NCI-H187 treated with DMSO at 0.1 percent for 48 hours (cell line): ENCODE measurements at places on chromosomes 1 and 21.
A peak's percentile ranks its signal among the peaks of the same experiment; 100 is the strongest.

GRCh38 chr21:34730756-34731445 lies 62.1 kb downstream of the CLIC6 start:
- no peak for DNase-seq

GRCh38 chr1:213067352-213067751 lies 16.3 kb downstream of the RPS6KC1 start:
- no peak for DNase-seq

DNA sequence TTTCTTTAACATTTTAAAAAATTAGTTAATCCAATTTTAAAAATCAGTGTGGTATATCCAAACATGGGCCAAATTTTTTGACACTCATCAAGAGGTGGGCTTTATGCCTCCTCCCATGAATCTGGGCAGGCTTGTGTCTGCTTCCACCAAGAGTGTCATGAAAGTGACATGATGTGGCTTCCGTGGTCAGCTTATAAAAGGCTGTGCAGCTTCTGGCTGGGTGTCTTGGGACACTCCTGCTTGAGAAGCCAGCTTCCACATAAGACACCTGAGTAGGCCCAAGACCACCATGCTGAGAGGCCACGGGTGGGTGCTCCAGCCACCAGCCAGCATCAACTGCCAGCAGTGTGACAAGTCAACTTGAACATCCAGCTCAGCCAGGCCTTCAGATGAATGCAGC lies 74.3 kb upstream of the RUNX3 start:
- DNase-seq, result no peak

DNA sequence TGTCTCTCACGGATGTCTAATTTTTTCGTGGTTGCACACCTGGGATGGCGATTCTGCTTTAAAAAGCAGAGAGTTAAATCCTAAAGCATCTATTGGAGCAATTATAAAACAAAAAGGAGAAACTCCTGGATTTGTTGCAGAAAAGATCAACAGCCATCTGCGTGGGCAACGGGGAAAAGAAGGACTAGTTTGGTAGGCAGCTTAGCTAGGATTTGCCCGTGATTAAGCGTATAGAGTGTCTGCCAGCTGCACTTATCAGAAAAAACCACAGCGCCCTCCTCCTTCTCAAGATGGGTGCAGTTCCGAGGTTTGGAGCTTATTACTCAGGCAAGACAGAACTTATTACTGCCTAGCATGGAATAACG lies 526 bp upstream of the SLC25A24 start:
- peak; percentile 22 for DNase-seq

GRCh38 chr1:53517821-53518352 lies 58.7 kb downstream of the DMRTB1 start:
- no peak for DNase-seq

GRCh38 chr21:32196001-32196400 lies 82.8 kb downstream of the MIS18A start:
- no peak for DNase-seq

DNA sequence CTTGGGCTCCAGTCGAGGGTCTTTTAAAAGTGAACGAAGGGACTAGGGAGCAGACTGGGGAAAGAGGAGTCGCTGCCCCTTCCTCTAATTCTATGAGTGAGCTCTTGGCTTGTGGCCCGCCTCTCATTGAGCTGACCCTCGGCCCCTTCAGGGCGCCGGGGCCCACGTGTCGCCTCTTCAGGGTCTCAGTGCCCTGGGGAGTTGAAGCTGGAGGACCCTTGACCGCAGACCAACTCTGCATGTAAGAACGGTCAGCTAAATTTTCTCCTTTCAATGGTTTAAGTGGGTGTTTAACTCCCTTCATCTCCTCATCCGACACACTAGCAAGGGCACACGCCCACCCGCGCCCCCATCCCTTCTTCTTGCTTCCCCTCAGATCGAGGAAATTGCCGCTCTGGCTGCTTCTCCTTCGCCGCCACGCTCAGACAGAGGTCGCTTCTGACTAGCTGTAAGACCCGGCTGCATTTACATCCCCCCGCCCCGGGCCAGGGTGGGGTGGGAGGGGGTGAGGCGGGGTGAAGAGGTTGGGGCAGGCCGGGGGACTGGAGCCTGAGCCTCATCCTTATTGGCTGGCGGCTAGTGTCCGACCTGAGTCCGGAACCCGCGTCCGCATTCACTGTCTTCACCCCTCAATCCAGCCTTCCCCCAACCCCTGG lies 10.9 kb downstream of the NR5A2 start:
- no peak for DNase-seq

- no peak for DNase-seq
Measured at GRCh38 chr1:67338642-67339041, 31.0 kb downstream of the IL12RB2 start.

- DNase-seq, result no peak
Measured at GRCh38 chr1:232954594-232955365, 4.4 kb downstream of the NTPCR start.

GRCh38 chr1:214281720-214282629 lies 1.0 kb downstream of the SMYD2 start:
- no peak for DNase-seq

- no peak for DNase-seq
Measured at GRCh38 chr1:42239041-42239440, 74.5 kb upstream of the GUCA2A start.

GRCh38 chr1:57839526-57839925 lies 415.7 kb upstream of the DAB1 start:
- DNase-seq, result peak; percentile 65

DNA sequence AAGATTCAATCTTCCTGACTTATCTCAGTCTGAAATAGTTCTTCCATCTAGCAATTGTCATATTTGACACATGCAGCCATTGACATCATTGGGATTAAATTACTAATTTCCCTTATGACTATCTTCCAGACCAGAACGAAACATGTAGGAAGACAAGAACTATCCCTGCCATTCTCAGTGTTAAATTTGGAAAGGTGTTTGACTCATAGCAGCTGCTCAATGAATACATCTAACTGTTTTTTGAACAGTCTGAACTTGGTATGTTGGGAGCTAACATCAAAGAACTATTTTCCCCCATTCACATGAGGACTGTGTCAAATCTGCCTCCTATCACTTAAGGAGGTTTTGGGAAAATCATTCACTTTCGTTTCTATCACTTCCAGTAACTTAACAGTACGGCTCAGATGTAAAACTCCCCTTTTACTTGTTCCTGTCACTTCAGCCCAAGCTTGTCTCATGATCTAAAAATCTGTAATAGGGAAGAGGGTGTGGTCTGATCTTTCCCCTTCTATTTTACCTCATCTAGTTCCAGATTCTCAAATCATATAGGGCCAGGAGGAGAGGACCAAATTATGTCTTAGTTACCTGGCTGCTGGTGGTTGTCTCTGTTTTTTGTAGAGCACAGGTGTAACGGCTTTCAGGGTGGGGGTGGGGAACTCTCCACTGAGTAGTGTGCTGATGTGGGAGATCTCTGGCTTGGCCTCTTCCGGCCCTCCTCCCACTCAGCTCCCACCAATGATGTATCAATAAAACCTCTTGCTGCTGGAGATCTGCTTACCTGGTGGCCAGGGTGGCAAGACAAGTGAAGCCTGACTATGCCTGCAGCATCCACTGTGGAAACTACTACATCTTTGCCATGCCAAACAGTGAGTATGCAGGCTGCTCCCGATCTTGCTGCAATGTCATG lies 26.2 kb upstream of the SLAMF1 start:
- no peak for DNase-seq

GRCh38 chr1:107184888-107185287 lies 44.0 kb downstream of the NTNG1 start:
- DNase-seq, result no peak

- no peak for DNase-seq
Measured at GRCh38 chr1:3976821-3977220, 76.7 kb upstream of the C1orf174 start.

DNA sequence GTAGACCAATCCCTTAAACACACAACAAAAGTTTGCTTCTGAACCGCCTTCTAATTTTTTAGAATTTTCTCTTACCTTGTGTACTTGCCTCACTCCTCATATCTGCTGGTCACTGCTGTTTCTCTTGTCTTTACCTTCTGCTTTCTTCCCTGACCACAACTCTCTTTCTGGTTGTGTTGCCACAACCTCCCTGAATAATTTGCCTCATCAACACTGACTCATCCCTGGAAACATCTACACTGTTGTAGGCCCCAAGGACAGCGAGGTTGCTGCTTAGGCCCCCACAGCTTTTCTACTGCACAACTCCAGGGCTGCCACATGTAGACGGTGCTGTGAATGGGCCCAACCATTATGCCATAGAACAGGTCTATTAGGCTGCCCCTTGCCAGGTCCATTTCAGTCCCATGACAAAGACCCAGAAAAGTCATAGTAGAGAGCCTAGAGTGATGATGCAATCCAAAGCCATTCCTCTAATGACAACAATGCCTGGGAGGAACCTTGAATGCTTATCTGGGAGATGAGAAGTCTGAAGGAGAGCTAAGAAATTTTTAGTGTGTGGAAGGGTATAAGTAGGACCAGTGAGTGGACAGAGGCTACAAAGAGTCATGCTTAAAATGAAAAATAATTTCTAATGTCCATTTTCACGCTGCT lies 36.6 kb upstream of the LCE5A start:
- no peak for DNase-seq

GRCh38 chr1:96722958-96723357 lies 1.4 kb downstream of the PTBP2 start:
- DNase-seq, result no peak

- no peak for DNase-seq
Measured at GRCh38 chr1:171628225-171628624, 6.2 kb downstream of the MYOCOS start.

DNA sequence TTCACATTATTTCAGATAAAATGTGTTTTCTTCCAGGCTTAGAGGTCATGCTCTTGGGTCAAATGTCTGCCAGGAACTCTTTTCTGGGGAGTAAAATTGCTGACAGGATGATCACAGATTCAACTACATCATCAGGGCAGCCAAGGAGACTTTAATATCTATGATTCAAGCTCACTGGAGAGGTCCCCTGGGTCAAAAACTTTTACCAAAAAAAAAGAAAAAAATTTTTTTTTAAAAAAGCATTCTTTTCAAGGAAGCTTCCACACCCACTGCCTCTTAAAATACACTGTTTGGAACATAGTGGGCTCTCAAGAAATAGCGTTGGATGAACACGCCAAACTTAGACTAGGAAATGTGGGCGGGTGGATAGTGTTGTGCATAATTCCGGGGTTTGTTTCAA lies 81.3 kb downstream of the TIAM1 start:
- no peak for DNase-seq

DNA sequence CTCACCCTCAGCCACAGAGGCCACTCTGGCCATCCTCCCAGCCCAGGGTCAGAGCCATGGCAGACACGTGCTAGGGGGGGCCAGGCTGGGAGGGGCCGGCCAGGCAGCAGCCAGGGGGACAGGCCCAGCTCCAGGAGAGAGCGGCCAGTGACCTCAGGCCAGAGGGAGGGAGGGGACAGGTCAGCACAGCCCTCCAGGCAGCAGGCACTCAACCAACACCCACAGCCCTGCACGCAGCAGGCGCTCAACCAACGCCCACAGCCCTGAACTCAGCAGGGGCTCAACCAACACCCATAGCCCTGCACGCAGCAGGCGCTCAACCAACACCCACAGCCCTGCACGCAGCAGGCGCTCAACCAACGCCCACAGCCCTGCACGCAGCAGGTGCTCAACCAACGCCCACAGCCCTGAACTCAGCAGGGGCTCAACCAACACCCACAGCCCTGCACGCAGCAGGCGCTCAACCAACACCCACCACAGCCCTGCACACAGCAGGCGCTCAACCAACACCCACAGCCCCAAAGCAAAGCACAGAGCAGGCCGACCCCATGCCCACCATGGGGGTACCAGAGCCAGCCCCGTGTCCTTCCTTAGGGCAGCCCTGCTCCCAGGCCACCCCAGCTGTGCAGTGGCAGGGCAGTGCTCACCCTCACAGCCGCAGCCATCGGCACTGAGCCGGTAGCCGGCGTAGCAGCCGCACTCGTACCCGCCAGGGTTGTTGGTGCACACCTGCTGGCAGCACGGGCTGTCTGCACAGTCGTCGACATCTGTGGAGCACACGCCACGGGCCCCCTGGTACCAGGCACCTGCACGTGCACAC lies 55.9 kb downstream of the ARHGEF16 start:
- no peak for DNase-seq
